ENCODE measurements at places on chromosomes 16 and 17.

GRCh38 chr17:17924131-17924856, 47.9 kb downstream of the TOM1L2 start:
- no peak for DNase-seq

GRCh38 chr17:58969612-58970011, 137.1 kb downstream of the TRIM37 start:
- no peak for DNase-seq

- no peak for DNase-seq
Observed at GRCh38 chr16:69410219-69410990, 14.0 kb upstream of the CYB5B start.

DNA sequence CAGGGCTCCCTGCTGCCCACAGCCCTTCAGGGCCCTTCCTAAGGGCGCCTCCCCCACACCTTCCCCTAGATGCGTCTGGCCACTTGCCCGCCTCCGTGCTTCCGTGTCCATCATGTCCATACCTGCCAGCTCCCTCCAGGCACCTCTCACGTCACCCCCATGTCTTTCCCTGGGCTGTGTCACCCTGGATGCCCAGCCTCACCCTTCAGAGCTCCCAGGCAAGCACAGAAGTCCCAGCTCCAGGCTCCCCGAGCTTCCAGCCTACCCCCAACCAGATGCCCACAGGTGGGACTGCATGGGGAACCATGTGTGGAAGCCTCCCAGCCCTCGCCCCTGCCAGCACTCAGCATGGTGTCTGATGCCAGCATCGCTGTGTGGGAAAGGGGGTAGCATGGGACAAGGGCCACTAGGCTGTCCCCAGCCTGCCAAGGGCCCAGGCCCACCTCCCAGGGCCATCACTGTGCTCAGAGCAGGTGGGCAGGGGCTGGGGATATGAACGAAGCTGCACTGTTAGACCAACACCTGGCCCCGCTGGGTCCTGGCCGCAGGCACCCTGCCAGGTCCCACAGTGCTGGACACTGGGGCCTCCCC, 1.9 kb upstream of the AXIN1 start:
- DNase-seq: no peak

GRCh38 chr17:30271102-30271501, 20.6 kb downstream of the BLMH start:
- no peak for DNase-seq

- DNase-seq: peak; percentile 100
Observed at GRCh38 chr16:66872943-66873684, 7.2 kb upstream of the PDP2 start.

DNA sequence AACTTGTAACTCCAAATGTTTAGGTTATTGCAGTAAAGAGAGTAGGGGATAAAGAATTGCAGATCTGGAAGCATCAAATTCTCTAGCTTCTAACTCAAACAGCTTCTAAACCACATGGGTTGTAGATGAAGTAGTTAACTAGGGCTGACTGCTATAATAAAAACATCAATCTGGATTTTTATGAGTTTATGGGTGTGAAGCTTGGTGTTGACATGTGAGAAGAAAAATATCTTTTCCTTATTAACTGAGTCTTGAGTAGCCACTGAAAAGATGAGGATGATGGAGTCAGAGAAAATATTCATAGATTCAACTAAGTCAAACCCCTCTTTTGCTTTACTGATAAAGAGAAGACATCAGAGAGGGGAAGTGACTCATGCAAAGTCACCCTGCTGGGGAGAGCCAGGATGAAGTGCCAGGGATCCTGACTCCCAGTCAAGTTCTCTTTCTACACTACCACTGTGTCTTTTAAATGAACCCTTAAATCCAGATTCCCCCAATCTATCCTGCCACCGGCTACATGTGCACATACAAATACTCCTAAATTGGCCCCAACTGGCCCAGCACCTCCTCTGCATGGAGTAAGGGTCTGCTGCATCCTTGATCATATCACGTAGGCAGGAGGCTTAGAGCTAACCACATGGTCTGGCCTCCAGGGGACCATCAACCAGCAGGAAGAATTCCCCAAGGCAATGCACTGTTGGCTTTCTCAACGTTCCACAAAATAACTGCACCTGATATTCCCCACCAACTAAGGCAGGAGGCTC, 264.0 kb upstream of the CCL2 start:
- DNase-seq: no peak

DNA sequence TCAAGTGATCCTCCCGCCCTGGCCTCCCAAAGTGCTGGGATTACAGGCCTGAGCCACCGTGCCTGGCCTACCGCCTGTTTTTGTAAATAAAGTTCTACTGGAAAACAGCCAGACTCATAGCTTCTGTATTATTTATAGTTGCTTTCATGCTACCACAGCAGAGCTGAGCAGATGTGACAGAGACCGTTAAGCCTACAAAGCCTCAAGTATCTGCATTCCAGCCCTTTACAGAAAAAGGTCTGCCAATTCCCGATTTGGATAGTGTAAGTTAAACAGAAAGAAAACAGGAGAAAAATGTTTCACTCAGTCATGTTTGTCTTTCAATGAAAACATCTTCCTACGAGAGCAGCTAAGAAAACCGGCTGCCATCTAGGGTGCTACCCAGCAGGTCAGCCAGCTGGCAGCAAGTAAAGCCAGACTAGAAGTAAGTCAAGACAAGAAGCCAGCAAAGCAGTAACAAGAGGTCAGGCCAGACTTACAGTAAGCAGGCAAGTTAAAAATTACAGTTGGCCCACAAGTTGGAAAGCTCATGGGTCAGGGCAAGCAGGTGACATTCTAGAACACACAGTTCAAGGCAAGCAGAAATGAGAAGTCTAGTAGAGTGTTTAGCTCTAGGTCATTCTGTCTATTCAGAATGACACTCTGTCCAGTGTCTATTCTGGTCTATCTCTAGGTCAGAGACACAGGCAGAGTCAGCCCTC, 17.7 kb downstream of the NCBP3 start:
- no peak for DNase-seq

DNA sequence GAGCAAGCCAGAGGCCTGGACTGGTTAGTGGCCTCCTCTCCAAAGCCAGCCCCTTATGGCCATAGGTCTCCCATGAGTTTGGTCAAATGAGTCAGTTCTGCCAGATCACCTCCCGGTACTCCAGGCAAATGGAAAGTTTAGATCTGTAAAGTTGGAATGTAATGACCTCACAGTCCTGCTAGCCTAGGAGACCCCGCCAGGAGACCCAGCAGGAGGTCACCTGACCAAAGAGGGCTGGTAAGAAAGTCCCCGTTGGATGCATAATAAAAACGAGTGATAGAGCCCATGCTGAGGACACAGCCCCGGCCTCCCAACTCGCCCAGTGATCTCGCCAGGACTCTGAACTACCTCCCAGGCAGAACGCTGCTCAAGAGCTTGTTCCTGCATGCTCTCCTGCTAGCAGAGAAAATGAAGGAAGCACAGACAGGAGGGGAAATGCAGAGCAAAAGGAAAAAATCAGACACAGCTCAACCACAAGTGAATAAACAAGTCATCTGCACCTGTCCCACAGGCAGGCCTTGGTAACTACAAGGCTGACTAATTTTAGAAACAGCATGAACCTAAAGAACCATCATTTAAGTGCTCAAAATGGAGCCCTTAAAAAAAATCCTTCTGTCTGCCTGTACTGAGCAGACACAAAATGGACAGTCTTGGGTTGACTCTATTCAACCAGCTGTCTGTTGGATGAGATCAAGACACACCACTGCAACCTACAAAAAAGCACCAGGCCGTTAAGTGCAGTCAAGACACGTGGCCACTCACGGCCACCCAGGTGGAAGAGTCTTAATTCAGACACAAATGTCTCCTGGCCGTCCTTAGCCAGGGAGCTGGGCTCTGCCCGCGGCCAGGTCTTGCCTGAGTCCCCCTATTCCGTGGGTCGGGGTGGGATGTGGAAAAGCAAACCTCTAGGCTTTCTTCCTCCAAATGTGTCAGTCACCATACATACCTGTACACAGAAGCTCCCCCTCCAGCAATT, 9.2 kb downstream of the CDIP1 start:
- no peak for DNase-seq

- no peak for DNase-seq
Observed at GRCh38 chr16:85056211-85056748, 28.7 kb downstream of the KIAA0513 start.

- no peak for DNase-seq
Observed at GRCh38 chr17:1206026-1206777, 26.4 kb upstream of the ABR start.

- DNase-seq: no peak
Observed at GRCh38 chr17:8144401-8145231, 7.6 kb downstream of the PER1 start.

- DNase-seq: no peak
Observed at GRCh38 chr17:1758807-1759206, 3.1 kb upstream of the SERPINF1 start.

Data from HS-5 (cell line).